ENCODE measurements at places on chromosomes 7 and 10.

DNA sequence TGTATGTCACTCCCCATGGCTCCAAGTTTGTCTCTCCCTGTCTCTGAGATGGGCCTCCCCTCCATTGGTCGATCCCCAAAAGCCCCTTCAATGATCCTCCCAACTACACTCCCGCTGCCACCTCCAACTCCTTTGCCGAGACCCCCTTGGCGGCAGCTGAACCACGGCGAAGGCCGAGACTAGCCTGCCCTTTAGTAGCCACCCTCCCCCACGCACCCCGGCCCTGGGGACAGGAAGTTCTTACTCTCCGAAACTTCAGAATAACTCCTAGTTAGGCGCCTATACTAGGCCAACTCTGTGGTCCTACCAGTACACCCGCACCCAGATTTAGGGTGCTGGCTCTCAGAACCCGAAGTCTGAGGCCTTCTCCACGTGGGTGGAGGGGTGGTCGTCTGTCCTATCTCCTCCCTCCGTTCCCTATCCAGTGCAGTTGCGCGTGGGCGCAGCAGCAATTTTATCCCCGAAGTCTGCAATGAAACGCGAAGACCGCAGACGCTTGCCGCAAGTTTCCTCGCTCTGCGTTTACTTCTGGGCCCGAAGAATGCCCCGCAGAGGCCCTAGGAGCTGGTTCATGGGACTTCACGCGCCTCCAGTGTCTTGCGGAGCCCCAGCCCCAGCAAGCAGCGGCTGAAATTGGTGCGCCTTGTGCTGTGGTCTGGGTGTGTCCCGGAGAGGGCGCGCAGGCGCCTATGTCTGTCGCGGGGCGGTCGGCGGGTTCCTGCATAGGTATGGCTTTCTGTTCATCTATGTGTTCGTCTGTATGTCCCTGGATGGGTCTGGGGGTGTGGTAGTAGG is 82.6 kb upstream of the SLF2 start:
- no peak for DNase-seq

GRCh38 chr7:72416846-72417245 is 4.7 kb upstream of the CALN1 start:
- DNase-seq = no peak

- no peak for DNase-seq
Observed at GRCh38 chr7:6277476-6277875, 5.1 kb upstream of the CYTH3 start.

- no peak for DNase-seq
Observed at GRCh38 chr7:141695803-141696289, 6.1 kb downstream of the DENND11 start.

DNA sequence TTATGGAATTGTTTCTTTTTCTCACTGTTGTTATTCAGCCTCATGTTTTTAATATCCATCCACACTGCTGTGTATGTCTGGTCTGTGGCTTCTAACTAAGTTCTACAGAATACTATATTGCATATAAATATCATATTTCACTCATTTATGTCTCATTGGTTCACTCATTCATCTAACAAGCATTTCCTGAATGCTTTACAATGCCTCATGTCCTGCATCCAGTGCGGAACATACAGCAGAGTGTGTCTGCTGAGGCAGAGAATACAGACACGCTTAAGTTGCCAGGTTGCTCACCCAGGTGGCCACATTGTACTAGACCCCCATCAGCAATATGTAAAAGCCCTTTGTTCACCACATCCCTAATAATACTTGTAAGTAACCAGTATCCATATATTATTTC is 111.8 kb upstream of the CNTNAP2 start:
- DNase-seq = no peak

DNA sequence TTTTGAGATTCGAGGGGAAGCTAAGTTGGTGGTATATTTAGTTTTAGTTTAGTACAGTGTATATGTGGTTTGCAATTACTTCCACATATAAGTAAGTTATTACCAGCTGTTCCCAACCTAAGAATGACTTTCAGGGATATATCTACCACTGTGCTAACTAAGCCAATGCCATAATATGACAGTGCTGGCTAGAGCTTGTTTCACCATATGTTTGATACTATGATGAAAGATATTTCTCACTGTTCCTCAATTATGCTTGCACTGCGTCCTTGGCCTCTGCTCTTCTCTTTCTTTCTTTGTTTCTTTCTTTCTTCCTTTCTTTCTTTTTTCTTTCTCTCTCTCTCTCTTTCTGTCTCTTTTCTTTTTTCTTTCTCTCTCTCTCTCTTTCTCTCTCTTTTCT is 113.8 kb upstream of the SKAP2 start:
- no peak for DNase-seq

- peak; percentile 82 for DNase-seq
Observed at GRCh38 chr7:134891262-134891695, 95.0 kb upstream of the AGBL3 start.

GRCh38 chr7:75758491-75758890 is 13.5 kb downstream of the CCL26 start:
- DNase-seq = no peak

DNA sequence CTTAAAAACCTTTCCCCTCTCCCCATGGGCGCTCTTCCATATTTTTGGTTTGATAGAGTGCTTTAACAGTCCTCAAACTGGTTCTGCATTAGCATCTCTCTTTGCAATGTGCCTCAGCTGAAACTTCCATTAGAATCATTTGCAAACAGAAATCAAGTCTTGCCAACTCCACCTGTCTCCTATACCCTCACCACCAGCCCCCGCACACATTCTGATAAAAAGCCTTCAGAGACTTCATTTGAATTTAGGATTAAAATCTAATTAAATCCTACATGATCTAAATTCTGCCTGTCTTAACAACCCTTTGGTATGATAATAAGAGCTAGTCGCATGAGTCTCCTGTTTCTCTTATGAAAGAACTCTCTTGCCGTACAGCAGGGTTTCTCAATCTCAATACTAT is 384.9 kb upstream of the ETV1 start:
- DNase-seq = no peak

GRCh38 chr10:6327961-6328698 is 125.4 kb downstream of the PFKFB3 start:
- no peak for DNase-seq

DNA sequence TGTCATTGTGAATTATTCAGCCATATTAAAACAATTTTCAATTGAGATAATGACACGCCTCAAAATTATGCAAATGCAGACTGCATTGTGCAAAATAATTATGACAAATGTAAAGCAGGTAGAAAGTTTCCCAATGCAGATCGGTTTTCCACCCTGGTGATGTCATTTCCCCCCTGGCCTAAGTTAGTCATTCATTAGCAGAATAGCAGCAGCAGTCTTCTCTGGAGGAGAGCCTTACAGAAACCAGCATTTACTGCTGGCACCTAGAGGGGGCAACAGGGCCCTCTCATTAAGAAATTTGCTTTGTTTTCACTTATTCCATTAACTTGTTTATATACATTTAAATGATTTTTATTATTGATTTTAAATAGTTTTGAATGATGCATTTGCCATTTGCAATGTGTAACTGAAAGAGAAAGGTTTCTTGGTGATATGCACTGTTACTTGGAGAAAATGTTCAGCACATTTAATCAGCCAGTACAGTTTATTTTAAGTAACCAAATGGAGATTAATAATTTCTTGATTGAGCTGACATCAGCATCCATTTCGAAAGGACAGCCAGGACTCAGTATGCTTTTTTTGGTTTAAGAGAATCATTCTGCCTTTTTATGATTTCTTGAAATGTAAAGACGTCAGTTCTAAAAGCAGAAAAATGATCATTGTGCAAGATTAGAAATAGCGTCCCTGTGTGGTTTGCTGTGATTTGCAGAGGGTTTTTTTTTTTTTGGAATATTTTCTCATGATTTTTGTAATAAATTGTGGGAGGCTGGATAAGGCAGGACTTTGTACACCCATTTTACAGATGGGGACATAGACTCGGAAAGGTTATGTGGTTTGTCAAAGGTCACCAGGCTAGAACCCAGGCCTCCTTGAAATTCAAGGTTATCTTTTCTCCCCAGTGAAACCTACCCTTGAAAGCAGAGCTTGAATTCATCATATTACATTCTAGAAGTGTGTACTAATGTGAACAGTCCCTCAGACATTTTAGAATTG is 3.5 kb downstream of the ARID5B start:
- no peak for DNase-seq

DNA sequence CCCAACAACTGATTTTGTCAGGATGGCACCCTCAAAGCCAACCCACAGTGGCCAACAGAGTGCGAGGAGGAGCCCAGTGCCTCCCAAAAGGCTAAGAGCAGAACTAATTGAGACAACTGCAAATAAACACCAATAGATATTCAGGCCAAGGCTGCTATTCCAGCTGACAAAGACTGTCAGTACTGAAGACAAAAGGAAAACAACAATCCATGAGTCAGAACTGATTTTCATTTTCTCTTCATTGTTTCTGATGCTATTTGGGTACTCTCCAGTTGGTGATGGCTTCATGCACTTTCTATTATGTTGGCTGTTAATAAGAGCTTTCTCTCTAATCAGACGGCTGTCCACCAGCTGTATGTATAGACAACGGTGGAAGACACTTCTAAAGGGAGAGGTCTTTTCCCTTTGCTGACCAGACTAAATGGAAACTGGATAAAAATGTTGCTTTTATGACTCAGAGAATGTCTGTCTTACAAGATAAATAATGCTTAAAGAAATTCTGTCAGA is 515.9 kb downstream of the PARD3 start:
- DNase-seq = no peak

GRCh38 chr7:126840869-126841268 is 411.9 kb downstream of the GRM8 start:
- DNase-seq = no peak

DNA sequence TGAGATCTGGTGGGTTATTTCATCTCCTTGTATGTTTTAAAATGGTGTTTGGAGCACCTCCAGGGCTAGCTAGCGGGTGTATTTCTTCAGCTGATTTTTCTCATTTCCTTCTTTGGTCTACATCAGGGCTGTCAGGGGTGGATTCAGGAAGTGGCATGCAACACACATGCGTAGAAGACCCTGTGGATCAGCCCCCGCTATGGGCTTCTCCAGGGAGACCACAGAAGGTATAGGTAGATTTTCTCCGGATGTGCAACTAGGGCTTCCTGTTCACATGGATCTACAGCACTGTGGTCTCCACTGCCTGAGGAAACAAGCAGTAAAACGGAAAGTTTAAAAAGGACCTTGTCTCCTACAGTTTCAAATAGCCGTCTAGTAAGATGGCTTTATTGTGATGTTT is 10.4 kb downstream of the NUB1 start:
- no peak for DNase-seq
